Cerebellum (tissue), 4 donors: ENCODE measurements at places on chromosomes 1 and 21. TPM values are rescaled to one million over a fixed set of nuclear protein-coding genes. Genes with fewer than 3 reads are reported as not detected.

Gene CD53
- total RNA-seq, result 8.4 TPM

DNA sequence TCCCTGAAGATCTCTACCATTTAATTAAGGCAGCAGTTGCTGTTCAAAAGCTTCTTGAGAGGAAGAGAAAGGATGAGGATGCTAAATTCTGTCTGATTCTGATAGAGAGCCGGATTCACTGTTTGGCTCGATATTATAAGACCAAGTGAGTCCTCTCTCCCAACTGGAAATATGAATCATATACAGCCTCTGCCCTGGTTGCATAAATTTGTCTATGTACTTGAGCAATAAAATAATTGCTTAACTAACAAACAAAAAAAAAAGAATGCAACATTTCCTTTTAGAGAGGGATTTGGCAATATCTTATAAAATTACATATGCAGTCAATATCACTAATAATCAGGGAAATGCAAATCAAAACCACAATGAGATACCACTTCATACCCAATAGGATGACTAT is 26.8 kb downstream of the ALDH9A1 start:
- DNase-seq, result no peak

- DNase-seq, result no peak
Measured at GRCh38 chr1:113756461-113756860, 2.8 kb downstream of the PHTF1 start.

GRCh38 chr1:181801617-181802016 is 259.9 kb downstream of the ZNF648 start:
- DNase-seq, result no peak

- no peak for DNase-seq
Measured at GRCh38 chr1:224282140-224282539, 47.8 kb downstream of the NVL start.

DNA sequence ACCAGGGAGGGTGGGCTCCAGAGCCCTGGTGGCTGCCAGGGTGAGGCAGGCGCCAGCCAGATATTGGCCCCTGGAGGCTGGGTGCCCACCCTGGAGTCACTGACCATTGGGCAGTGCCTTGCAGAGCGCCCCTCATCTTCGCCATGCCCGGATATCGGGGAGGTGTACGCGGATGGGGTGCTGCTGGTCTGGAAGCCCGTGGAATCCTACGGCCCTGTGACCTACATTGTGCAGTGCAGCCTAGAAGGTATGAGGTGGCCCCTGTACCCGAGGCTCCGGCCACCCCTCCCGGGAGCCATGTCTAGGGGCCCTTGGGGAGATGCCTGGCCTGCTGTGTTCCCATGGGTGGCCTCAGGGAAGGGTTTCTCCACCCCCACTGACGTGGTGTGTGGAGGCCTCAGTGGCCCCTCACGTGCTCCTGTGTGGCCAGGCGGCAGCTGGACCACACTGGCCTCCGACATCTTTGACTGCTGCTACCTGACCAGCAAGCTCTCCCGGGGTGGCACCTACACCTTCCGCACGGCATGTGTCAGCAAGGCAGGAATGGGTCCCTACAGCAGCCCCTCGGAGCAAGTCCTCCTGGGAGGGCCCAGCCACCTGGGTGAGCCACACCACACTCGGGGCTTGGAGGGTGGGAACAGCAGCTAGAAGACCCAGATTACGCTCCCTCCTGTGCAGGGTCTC is 30.9 kb downstream of the TRIM11 start:
- no peak for DNase-seq

DNA sequence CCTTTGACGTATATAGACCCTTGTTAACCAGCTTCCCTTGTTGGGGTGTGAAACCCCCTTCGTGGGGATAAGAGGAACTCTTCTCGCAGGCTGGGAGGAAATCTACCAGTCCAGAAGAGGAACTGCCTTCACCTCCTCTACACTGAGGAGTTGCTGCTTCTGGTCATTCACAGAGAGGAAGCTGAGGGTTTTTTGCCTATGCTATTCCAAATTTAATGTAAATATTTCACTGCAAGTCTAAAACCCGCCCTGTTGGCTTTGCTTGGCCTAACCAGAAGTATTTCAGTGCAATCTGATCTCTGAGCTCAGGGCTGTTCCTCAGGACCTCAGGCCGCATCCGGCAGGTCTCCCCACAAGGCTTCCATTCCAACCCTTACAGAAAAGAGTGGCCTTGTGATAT is 150.1 kb downstream of the HIVEP3 start:
- no peak for DNase-seq

GRCh38 chr1:998995-999724 is 737 bp downstream of the HES4 start:
- no peak for DNase-seq

DNA sequence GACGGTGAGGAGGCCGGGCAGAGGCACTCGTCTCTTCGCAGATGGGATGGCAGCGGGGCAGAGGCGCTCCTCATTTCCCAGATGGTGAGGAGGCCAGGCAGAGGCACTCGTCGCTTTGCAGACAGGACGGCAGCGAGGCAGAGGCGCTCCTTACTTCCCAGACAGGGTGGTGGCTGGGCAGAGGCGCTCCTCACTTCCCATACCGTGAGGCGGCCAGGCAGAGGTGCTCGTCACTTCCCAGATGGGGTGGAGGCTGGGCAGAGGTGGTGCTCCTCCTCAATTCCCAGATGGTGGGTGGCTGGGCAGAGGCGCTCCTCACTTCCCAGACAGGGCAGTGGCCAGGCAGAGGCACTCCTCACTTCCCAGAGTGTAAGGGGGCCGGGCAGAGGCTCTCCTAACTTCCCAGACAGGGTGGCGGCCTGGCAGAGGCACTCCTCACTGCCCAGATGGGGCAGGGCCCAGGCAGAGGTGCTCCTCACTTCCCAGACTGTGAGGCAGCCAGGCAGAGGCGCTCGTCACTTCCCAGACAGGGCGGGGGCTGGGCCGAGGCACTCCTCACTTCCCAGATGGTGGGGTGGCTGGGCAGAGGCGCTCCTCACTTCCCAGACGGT is 9.9 kb downstream of the TCHHL1 start:
- no peak for DNase-seq

DNA sequence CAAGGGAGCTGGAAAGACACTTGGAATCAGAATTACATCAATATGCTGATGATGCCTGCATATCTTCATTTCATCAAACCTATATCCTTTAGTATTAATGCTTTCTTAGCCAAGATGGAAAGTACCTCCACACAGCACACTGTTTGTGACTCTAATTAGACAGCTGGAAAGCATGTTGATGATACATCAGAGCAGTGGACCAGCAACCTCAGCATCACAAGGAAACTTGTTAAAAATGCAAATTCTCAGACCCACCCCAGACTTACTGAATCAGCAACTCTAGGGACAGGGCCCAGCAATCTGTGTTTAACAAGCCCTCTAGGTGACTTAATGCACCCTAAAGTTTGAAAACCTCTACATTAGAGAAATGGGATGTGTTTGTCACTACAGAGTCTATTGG is 332.1 kb downstream of the DPYD start:
- no peak for DNase-seq

DNA sequence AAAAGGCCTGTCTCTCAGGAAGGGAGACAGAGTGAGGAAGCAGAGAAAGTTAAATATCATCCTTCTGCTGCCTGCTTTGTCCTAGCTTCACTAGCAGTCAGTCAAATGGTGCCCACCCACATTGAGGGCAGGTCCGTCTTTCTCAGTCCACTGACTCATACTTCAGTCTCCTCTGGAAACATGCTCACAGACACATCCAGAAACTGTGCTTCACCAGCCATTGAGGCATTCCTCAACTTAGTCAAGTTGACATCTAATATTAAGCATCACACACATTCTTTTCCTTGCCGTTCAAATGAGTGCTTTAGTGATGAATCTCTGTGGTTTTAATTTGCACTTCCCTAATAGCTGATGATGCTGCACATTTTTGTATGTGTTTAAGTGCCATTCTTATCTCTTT is 777.8 kb upstream of the PRMT6 start:
- DNase-seq, result no peak

DNA sequence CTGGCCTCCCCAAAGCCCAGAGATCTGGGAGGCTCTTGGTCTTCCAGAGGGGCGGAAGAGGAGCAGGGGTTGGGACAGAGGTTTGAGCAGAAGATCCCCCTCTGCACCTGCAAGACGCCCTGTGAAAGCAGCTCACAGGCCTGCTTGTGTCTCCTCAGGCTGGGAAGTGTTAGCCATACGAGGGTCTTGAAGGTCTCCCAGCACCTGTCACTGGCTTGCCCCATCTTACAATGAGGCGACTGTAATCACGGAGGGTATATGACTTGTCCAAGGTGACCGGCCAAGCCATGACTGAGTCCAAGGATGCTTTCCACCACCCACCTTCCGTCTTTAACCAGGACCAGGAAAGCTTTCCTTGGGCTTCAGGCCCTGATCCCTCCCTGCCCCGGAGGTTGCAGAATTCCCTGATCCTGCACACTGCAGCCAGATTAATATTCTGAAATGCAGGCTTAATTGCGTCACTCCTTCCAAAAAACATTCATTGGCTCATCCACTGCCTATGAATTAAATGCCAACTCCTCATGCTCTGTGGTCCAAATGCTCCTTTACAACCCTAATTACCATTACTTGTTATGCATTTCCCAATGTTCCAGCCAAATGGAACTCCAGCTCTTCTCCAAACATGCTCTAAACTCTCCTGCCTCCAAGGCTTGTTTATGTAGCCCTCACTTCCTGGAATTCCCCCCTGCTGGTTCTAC is 64.0 kb downstream of the DDX20 start:
- DNase-seq, result no peak
